ENCODE measurements at places on chromosomes 7 and 10. TPM values are rescaled to one million over a fixed set of nuclear protein-coding genes. Genes with fewer than 3 reads are reported as not detected.

Gene CYP26C1
- total RNA-seq: not detected

Gene PRSS37
- total RNA-seq: not detected

Gene CALCR
- total RNA-seq: not detected

GRCh38 chr7:17333221-17333620 is 34.8 kb downstream of the AHR start:
- no peak for DNase-seq

GRCh38 chr10:80730522-80730921 is 192.8 kb downstream of the SH2D4B start:
- DNase-seq: no peak

DNA sequence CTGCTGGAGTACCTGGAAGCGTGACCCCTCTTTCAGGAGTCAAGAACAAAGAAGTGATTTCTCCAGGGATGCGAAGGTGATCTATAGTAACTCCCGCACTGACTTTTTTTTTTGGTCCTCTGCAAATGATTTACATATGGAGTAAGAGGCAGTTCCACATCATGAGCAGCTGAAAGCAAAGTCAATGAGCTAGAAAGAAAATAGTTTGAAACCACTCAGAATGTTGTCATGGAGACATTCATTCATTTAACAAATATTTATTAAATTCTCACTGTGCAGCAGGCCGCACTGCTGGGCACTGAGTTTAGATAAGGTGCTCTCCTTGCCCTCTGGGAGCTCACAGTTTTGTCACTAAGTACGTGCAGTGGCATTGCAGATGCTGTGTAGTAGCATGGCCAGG is 206.7 kb downstream of the CAMK1D start:
- DNase-seq: no peak

DNA sequence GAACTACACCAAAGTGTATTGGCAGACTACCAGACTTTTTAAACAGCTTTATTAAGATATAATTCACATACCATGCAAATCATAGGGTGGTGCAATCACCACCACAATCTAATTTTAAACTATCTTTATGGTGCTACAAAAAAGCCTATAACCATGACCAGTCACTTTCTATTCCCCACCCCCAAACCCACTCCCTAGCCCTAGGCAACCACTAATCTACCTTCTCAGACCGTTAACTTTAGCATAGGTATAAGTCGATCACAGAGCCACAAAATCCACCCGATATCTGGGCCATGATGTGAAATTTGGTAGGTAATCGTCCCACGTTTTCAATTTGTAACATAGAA is 536 bp upstream of the POM121 start:
- DNase-seq: no peak
